ENCODE measurements at places on chromosomes 4 and X.

GRCh38 chrX:40685362-40685918 lies 38.1 kb upstream of the CXorf38 start:
- no peak for DNase-seq

- no peak for DNase-seq
Observed at GRCh38 chrX:27591938-27592337, 1.8 kb downstream of the DCAF8L2 start.

DNA sequence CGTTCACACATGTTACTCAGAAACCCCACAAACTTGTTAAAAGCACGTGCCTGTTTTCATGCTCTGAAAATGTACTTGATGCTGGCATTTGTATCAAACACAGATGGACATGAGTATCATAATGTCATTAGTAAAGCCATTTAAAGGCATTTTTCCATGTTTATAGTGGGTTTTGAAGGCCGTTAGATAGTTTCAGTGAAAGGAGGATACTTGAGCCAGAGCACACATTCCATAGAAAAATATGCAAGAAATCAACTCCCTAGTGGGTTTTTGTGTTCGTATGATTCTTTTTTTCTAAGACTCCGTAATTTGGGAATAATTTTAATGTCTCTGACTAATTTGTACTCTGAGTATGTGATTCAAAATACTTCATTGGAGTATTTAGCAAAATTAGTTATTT lies 216.2 kb upstream of the BMP3 start:
- no peak for DNase-seq

DNA sequence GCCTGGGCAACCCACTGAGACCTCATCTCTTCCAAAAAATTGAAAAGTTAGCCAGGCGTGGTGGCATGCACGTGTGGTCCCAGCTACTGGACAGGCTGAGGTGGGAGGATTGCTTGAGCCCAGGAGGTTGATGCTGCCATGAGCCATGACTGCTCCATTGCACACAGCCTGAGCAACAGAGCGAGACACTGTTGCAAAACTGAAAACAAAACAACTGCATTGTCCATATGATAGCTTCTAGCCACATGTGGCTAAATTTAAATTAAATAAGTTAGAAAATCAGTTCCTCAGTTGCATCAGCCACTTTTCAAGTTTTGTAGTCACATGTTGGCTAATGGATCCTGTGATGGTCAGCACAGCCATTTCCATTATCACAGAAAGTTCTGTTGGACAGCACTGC lies 67.9 kb downstream of the GAB1 start:
- DNase-seq, result no peak

DNA sequence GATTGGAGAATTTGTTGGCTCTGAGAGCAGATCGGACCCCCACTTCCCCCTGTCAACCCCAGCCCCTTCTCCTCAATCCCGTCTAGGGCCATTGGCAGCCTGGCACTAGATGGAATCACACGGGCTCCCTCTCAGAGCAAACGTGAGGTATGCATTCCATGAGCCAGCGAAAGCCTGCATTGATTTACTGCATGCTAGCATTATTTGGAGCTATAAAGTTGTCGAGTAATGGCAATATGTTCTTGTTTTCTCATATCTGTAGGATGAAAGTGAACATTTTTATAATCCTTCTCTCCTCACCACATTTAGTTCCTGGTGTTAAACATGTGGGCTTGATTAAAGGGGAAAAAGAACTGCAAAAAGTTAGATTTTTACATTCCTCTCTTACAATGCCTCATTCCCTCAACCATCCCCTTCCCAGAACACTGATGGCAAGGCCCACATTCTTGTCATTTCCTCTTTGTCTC lies 159.2 kb downstream of the SPRY1 start:
- DNase-seq, result no peak

- DNase-seq, result no peak
Observed at GRCh38 chr4:165553221-165553810, 174.5 kb downstream of the CPE start.

All from iPS DF 6.9 (cell line).